ENCODE measurements at places on chromosomes 5 and 9.

DNA sequence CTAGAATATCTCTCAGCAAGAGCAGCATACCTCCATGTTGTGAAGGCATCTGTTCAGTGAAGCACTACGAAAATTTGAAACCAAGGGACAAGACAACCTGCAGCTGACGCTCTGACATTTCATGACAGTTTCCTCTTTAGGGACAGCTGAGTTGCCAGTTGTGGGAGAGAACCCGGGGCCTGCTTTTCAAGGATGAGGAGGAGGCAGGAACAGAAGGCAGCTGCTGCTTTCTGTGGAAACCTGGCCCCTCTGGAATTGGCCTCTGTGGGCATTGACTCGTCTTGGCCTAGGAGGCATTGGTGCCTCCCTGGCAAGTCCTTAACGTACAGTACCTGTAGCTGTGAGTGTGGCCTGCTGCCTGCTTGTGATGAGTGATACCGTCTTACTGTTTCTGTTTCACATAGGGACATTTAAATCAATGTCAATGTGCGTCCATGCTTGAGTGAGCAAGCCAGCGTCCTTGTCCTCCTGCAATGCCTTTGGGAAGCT, 21.6 kb downstream of the SLC46A2 start:
- peak; percentile 39 for DNase-seq

- no peak for DNase-seq
Measured at GRCh38 chr5:35205186-35205585, 25.1 kb downstream of the PRLR start.

DNA sequence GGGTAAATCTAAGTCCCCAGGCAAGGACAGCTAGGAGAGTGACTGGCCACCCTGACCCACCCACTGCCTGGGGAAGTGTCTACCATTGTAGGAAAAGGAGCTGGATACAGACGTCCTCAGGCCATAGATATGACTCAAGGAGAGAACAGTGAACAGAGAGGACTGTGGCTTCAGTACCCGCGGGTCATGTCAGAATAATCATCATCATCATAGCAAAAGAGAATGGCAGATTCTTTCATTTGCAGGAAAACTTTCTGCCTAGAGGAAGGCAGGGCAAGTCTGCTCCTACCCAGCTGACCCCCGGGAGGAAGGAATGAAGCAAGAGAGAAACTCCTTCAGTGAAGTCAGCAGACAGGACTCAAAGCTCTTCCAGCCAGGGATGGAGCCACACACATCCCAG, 52.2 kb upstream of the UBTD2 start:
- DNase-seq, result no peak

- DNase-seq, result no peak
Measured at GRCh38 chr9:79266986-79267385, 304.8 kb upstream of the TLE4 start.

DNA sequence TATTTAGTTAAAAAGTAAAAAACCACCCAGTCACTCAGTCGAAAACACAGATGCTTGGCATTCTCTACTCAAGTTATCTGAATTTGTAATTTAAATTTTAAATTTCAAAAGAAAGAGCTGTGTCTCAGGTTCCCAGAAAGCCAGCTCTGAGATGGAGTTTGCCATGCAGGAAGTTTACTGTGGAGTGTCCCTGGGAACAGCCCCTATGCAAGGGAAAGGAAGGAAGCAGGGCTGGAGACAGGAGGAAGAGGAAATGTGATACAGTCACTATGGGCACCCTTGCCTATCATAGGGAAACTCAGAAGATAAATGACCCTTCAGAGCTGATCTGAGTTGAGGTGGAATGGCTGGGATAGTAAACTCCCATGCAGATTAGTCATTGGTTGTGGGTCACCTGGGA, 408.8 kb upstream of the ACTBL2 start:
- no peak for DNase-seq

DNA sequence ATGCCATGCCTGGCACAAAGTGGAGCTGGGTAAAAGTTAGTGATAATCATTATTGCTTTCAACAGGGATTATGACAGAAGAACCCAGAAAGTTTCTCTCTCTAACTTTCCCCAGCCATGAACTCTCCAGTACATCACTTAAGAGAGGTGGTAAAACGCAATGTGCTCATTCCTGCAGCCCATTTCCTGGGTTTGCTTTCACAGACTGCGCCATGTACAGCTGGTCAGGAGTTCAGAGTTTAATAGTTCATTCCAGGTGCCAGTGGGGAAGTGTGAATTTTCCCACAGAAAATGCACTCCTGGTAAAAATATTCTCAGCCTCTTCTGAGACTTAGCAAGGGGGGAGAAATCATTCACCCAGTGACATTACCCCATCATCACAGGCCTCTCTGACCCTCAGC, 35.5 kb downstream of the ADAM19 start:
- DNase-seq, result no peak

DNA sequence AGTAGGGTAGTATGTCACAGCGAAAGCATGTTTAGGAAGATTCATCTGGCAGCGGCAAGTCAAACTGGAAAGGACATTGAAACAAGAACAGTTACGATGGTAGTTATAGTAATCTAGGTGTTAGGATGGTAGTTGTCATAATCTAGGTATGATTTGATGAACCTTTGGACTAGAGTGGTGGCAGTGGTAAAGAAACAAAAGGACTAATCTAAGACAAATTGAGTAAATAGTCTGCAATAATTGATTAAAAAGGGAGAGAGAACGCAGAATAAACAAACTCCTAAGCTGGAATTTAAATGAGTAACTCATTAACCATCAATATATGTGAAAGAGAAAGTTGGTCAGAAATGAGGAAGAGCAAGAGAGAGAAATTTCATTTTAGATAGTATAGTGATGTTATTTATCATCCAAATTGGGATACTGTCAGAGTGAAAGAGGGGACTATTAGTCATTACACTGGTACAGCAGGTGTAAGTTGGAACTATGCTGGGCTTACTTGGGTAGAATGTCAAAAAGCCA, 56.8 kb downstream of the MTREX start:
- no peak for DNase-seq

- no peak for DNase-seq
Measured at GRCh38 chr5:179259731-179260323, 85.4 kb downstream of the ADAMTS2 start.

- DNase-seq, result no peak
Measured at GRCh38 chr5:149671544-149671943, 58.6 kb upstream of the PPARGC1B start.

DNA sequence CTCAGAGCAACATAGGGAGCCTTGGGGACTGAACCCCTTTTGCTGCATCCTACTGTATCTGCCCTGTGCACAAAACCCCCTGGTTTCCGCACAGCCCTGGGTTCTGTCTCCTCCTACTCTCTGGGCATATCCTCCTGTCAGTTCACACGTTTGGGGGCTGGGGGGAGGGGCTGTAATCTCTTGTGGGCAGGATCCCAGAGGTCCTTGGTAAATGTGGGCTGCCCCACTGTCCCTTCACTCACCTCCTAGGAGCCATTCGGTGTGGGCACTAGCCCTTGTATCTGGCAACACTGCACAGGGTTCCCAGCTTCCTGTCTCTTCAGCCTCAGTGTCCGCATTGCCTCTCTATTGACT, 271.8 kb upstream of the DMAC1 start:
- DNase-seq, result no peak

DNA sequence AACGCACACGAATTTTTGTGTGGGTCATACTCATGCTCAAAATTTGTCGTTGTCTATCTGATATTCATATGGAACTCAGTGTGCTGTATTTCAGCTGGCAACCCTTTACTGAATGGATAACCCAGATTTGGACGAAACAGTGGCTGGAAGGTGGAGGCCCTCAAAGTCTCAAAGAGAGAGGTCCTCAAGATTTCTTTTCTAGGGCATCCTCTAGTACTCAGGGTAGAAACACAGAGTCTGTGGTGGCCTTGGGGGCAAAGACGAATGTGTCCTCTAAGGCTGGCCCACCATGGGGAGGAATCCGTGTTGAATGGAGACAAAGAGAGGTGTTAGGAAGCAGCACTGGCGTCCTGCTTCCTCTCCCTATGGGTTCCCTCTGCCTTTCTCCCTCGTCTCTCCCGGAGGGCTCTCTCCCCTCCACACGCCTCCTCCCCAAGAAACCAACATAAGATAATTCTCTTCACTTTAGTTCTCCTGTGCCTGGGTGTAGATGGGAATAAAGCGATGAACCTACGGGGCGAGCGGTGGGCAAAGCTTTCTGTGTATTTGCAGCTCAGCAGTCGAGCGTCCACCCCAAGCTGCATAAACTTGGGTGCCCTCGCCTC, 333.7 kb downstream of the CWC27 start:
- DNase-seq, result peak; percentile 87

- no peak for DNase-seq
Measured at GRCh38 chr5:31366941-31367340, 165.0 kb downstream of the DROSHA start.

DNA sequence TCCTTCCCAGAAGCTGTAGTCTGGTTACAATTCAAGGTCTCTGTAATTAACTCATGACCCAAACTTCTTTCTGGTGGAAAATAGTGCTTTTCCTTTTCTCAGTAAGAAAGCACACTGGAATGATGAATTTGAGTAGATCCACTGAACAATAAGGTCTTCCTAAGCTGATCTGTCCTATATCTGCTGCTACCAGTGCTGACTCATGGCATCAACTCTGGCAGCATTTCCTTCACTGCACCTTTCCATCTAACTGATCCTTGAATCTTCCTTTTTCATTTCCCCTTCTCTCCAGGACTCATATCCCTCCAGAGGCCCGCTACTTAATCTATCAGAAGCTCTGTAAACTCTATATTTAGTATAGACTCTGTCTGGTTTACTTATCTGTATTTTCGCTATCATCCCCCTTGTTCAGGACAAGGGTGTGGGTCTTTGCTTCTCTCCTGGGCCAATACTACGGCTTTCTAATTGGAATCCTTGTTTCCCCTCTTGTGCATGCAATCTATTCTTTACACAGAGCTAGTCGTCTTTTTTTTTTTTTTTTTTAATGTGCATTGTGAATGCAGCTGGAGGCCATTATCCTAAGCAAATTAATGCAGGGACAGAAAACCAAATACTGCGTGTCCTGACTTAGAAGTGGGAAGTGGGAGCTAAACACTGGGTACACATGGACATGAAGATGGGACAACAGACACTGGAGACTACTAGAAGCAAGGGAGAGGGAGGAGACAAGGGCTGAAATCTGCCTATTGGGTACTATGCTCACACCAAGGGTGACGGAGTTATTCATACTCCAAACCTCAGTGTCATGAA, 192.2 kb upstream of the RPS23 start:
- no peak for DNase-seq

DNA sequence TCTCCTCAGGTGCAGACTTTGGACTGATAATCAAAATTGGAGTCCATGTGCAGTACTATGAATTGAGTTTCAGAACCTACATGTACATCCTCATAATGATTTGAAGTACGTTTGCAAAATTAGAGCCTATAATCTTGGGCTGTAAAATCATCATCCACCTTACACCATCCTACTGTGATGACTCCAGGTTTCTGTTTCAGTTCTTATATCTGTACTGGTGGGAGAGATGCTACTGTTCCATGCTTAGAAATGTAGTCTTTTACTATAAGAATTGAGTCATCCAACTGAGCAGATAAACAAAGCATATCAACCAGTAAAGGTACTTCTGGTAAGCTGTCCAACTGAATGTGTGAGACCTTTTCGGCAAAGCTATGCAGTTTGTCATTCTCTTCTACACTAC, 586.3 kb upstream of the FAM174A start:
- no peak for DNase-seq

- no peak for DNase-seq
Measured at GRCh38 chr5:141805874-141806595, 72.2 kb downstream of the PCDH1 start.

GRCh38 chr5:160869989-160870521, 18.0 kb upstream of the ATP10B start:
- DNase-seq, result no peak

- DNase-seq, result no peak
Measured at GRCh38 chr9:77449240-77450084, 198.7 kb downstream of the GNA14 start.
